Naive B cell (primary cell): ENCODE measurements at places on chromosomes 5 and 9. TPM values are rescaled to one million over a fixed set of nuclear protein-coding genes. Genes with fewer than 3 reads are reported as not detected.

RNF183 gene
- not detected for polyA plus RNA-seq

TTC1 gene
- 93.2 TPM for polyA plus RNA-seq

ANKRD31 gene
- polyA plus RNA-seq: 0.04 TPM

ANGPTL2 gene
- polyA plus RNA-seq: not detected

ZNF300 gene
- polyA plus RNA-seq: 2.0 TPM

SLC34A1 gene
- polyA plus RNA-seq: not detected

AMBP gene
- polyA plus RNA-seq: not detected

SET gene
- polyA plus RNA-seq: 192 TPM

MOB3B gene
- 16.1 TPM for polyA plus RNA-seq

FSTL4 gene
- 0.48 TPM for polyA plus RNA-seq
